ENCODE measurements at places on chromosomes 7 and 10. TPM values are rescaled to one million over a fixed set of nuclear protein-coding genes. Genes with fewer than 3 reads are reported as not detected.

- DNase-seq = no peak
Measured at GRCh38 chr10:45514291-45515270, 140.6 kb downstream of the ALOX5 start.

- DNase-seq = no peak
Measured at GRCh38 chr10:33388785-33389184, 54.3 kb upstream of the NRP1 start.

GRCh38 chr10:43038783-43039623, 37.9 kb upstream of the RET start:
- no peak for DNase-seq

DNA sequence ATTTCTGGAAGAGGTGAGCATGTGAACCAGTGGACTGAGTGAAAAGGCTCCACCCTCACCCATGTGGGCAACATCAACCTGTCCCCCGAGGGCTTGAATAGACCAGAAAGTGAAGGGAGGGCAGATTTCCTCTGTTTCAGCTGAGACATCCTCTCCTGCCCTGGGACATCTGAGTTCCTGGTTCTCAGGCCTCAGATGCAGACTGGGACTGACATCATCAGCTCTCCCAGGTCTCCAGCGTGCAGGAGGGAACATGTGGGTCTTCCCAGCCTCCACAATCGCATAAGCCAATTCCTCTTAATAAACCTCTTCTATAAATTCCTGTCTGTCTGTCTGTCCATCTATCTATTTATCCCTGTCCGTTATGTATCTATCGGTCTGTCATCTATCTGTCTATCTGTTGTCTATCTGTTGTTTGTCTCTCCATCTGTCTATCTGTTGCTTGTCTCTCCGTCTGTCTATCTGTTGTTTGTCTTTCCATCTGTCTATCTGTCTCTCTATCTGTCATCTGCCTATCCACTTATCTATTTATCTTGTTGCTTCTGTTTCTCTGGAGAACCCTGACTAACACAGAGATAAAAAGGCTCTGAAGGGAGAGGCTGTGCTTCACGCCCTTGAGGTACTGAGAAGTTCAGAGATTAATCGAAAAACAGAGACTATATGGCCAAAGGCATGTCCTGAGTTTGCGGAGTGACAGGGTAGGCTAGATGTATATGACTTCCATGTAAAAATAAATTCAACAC, 140.3 kb upstream of the PFKP start:
- DNase-seq = no peak

DNA sequence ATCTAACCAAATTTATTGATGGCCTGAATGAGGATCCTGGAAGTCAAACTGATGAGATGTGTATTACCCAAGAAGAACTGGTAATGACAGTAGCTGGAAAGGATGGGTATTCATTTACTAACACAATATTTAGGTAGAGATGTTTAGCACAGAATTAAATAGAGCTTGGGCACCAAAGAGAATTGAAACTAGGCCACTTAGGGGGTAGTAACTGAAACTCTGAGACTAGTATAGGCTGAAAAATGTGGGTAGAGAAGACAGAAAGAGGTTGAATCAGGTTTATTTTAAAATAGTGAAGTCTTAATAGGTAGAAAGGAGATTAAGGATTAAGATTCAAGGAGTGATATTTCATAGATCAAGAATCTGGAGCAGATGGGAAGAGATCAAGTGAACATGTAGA, 155.8 kb downstream of the MLLT10 start:
- DNase-seq = no peak

- no peak for DNase-seq
Measured at GRCh38 chr7:24059775-24060174, 224.2 kb upstream of the NPY start.

The NPSR1 gene
- not detected for total RNA-seq

The CALML5 gene
- not detected for total RNA-seq

The RPEL1 gene
- total RNA-seq = 0.13 TPM

Measured in dermis microvascular lymphatic vessel endothelial cell (primary cell).